Smooth muscle cell of bladder (primary cell): ENCODE measurements at places on chromosomes 3 and 15. TPM values are rescaled to one million over a fixed set of nuclear protein-coding genes. Genes with fewer than 3 reads are reported as not detected.

FBXO40 gene
- not detected in 2 replicates for total RNA-seq

IDH2 gene
- 71.6 and 75.5 TPM in 2 replicates for total RNA-seq

MYRIP gene
- under 0.01 TPM in 2 replicates for total RNA-seq

GOLGA6C gene
- total RNA-seq, result not detected in 2 replicates

SLC12A1 gene
- not detected in 2 replicates for total RNA-seq

TGM4 gene
- total RNA-seq, result not detected in 2 replicates

CD200R1 gene
- total RNA-seq, result under 0.01 TPM in 1 of 2 replicates, not detected in the other

IQCF5 gene
- total RNA-seq, result not detected in 2 replicates

BHLHE40 gene
- 16.6 and 33.2 TPM in 2 replicates for total RNA-seq

ATP13A4 gene
- 0.18 and 0.28 TPM in 2 replicates for total RNA-seq

GFM1 gene
- total RNA-seq, result 27.3 and 30.0 TPM in 2 replicates

TERC gene
- total RNA-seq, result 37.7 and 59.6 TPM in 2 replicates

FOXP1 gene
- 41.0 and 60.3 TPM in 2 replicates for total RNA-seq

GPR27 gene
- total RNA-seq, result not detected in 2 replicates

HCLS1 gene
- total RNA-seq, result 7.1 and 7.2 TPM in 2 replicates

ANKRD28 gene
- 131 and 178 TPM in 2 replicates for total RNA-seq

EAF2 gene
- 2.4 and 3.1 TPM in 2 replicates for total RNA-seq

PTPRG gene
- 35.8 and 42.1 TPM in 2 replicates for total RNA-seq

A4GNT gene
- not detected in 2 replicates for total RNA-seq

RNU5B-1 gene
- total RNA-seq, result not detected in 2 replicates

FBLN2 gene
- total RNA-seq, result 161 and 442 TPM in 2 replicates

CPB1 gene
- total RNA-seq, result not detected in 2 replicates

NME9 gene
- total RNA-seq, result 0.09 TPM in 1 of 2 replicates, not detected in the other

FAM162A gene
- 19.1 and 35.6 TPM in 2 replicates for total RNA-seq

MESP2 gene
- 0.37 and 0.57 TPM in 2 replicates for total RNA-seq

RHCG gene
- total RNA-seq, result 0.09 and 0.14 TPM in 2 replicates

SLC2A2 gene
- 0.09 TPM in 1 of 2 replicates, not detected in the other for total RNA-seq

GOLGA8S gene
- total RNA-seq, result under 0.01 TPM in 2 replicates

DHX30 gene
- 41.2 and 54.5 TPM in 2 replicates for total RNA-seq

NMB gene
- total RNA-seq, result 1.8 and 2.4 TPM in 2 replicates

SMCO1 gene
- total RNA-seq, result not detected in 2 replicates

ASB14 gene
- under 0.01 TPM in 1 of 2 replicates, not detected in the other for total RNA-seq

PRR20G gene
- not detected in 2 replicates for total RNA-seq

AGBL1 gene
- not detected in 2 replicates for total RNA-seq

LIPC gene
- total RNA-seq, result 1.3 and 2.1 TPM in 2 replicates

IL16 gene
- 0.46 and 1.6 TPM in 2 replicates for total RNA-seq

TOMM70 gene
- total RNA-seq, result 43.0 and 45.9 TPM in 2 replicates
